ENCODE measurements at places on chromosomes 3 and 15.
A peak's percentile ranks its signal among the peaks of the same experiment; 100 is the strongest.

- no peak for DNase-seq
Observed at GRCh38 chr15:95868450-95868849, 462.1 kb upstream of the NR2F2 start.

- no peak for DNase-seq
Observed at GRCh38 chr3:123025642-123026521, 1.7 kb downstream of the SEMA5B start.

GRCh38 chr3:50154476-50154839 lies 666 bp upstream of the SEMA3F start:
- DNase-seq, result no peak

DNA sequence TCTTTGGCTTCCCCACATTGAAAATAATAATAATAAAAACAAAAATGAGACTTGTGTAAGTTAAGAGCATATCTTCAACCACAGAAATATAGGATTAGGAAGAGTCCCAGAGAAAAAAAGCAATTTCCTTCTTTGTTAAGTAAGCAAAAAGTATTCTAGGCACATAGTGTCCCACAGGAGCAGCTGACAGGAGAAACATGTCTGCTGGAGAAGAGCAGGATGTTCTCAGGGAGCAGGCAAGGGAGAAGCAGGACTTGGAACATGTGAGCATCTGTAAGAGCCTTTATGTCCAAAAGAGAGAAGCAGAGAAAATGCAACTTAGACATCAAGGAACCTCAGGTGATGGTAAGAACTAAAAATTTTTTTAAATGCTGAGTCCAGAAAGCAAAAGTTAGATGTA lies 39.0 kb downstream of the TTC23 start:
- no peak for DNase-seq

- DNase-seq, result no peak
Observed at GRCh38 chr15:101028772-101029438, 109.7 kb downstream of the LRRK1 start.

- no peak for DNase-seq
Observed at GRCh38 chr3:107431246-107432012, 54.2 kb downstream of the CCDC54 start.

- DNase-seq, result peak; percentile 51
Observed at GRCh38 chr3:140898340-140899180, 43.1 kb upstream of the SLC25A36 start.

- DNase-seq, result no peak
Observed at GRCh38 chr3:121018917-121019321, 110.9 kb downstream of the STXBP5L start.

DNA sequence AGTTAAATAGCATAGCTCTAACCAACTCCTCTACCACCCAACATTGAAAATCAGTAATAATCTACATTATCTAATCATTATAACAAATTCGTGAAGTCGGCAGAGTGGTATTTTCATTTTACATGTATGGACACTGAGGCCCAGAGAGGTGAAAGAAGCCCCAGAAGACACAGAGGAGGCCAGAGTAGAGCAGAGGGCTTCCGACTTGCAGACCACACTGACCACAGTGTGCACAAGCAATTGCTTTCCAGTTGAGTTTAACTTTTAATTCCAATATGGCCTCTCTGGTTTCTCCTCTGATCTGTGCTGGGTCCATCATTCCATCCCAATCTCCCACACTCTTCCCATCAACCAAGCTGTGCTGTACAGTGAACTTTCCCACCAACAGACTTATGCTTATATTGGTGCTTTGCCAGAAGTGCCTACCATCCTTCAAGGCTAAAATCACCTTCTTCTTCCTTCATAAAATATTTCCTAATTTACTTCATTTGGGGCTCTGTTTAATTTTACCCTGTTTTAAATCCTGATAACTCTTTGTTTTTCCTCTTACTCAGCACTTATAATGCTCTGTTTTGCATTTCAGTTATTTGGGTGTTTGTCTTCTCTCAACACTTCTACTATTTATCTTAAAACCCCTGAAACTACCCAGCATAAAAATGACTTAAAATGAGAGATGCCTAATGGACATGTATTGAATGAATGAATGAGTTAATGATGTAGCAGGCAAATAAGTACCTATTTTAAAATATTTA lies 81.8 kb upstream of the TNFSF10 start:
- DNase-seq, result no peak

DNA sequence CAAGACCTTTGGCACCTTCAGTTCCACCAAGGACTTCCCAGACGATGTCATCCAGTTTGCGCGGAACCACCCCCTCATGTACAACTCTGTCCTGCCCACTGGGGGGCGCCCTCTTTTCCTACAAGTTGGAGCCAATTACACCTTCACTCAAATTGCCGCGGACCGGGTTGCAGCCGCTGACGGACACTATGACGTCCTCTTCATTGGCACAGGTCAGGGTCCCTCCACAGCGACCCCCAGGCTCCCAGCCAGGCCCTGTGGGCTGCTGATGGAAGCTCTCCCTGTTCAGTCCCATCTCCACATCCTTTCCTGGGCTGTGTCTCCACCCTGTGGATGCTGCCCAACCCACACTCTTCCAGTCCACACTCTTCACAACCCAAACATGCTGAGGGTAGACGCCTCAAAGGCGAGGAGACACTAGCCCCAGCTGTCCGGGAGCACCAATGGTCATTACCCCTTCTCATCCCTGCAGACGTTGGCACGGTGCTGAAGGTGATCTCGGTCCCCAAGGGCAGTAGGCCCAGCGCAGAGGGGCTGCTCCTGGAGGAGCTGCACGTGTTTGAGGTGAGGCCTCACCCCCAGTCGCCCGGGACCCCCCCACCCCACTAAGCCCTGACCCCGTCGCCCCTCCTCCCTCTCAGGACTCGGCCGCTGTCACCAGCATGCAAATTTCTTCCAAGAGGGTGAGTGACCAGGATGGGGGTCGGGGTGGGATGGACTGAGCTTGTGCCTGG lies 4.3 kb upstream of the LSMEM2 start:
- DNase-seq, result peak; percentile 58

- DNase-seq, result no peak
Observed at GRCh38 chr3:38528457-38528856, 32.3 kb downstream of the EXOG start.

GRCh38 chr3:70386846-70387245 lies 74.4 kb upstream of the MDFIC2 start:
- DNase-seq, result no peak

- DNase-seq, result no peak
Observed at GRCh38 chr3:147934451-147935180, 525.5 kb downstream of the ZIC1 start.

Data from T-helper 2 cell (primary cell).